Stimulated activated CD8-positive, alpha-beta memory T cell treated with anti-CD3 and anti-CD28 coated beads, Interleukin-4, amount 100 ng/mL, for 24 hours (primary cell): ENCODE measurements at places on chromosomes 2 and 18.

DNA sequence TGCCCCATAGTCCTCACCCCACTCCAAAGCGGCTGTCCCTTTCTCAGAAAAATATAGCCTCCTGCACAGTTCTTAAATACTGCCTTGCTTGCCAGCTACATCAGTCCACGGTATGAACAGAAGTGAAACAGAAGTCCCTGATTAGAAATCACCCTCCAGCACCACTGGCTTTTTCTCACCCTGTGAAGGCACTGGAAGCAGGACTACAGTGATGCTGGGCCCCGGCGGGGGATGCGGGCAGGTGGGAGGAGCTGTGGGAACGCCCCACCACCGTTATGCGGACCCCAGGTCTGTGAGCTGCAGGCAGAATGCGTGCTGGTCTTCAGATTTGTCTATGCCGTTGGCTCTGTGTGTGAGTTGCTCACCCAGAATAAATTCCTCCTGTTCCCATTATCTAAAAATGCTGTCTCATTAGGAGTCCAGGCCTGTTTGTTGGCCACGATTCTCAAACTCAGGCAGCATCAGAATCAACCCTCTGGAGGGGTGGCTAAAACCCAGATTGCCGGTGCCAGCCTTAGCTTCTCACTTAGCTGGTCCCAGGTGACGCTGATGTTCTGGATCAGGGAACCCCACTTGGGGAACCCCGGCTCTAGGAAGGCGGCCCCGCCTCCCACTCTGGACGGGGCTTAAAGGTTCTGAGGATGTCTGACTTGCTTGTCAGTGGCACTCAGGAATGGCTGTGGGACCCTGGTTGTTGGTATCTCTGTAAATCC, 224.8 kb upstream of the PXDN start:
- DNase-seq = no peak

DNA sequence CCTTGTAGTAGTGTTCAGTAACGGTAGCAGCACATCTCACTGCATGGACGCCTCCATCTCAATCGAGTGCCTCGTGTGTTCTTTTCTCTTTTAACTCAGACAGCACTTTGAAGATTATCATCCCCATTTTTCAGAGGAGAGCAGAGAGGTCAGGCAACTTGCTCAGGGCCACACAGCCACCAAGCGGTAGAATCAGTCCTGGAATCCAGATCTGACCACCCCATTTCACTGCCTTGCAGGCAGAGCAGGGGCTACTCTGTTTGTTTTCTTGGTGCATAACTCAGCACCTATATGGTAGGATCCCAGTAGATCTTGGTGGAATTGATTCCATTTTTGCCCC, 129.5 kb downstream of the SMAD7 start:
- DNase-seq = no peak

DNA sequence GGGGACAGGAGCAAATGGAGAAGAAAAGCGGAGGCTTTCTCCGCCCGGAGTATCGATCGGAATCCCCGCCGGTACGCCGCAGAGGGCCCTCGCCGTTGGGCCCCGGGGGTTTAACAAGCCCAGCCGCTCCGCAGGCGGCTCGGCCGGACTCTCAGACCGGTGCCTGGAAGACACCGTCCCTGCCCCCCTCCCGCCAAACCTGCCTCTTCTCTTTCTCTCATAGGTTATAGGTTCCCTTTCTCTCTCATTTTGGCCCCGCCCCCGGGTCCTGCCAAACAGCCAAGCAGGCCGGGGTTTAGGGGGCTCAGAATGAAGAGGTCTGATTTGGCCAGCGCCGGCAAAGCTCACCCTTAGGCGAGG, 4.4 kb downstream of the ONECUT2 start:
- no peak for DNase-seq

GRCh38 chr2:43950383-43951008, 45.3 kb downstream of the LRPPRC start:
- no peak for DNase-seq

GRCh38 chr2:143150287-143150686, 21.1 kb downstream of the ARHGAP15 start:
- DNase-seq = no peak
